Central memory CD4-positive, alpha-beta T cell (primary cell): ENCODE measurements at places on chromosomes 12 and 14.

- no peak for DNase-seq
Measured at GRCh38 chr14:92462568-92462967, 51.0 kb upstream of the RIN3 start.

DNA sequence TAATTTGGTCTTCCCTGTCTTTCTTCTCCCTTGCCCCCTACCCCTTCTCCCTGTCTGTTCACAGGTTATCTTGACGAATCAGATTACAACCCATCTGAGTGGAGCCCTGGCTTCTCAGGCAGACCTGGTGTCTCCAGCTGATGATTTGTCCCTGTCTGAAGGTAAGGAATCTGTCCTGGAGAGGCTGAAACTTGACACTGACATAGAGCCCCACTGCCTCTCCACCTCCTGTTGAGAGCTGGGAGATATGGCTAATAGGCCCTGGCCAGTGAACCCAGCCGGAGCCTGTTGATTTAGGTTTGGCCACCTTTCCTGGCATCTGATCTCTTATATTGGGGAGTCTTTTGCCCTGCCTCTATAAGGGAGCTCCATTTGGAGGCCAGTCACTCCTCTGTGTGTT is 472.2 kb downstream of the RAD51B start:
- DNase-seq, result no peak

- DNase-seq, result peak; percentile 12
Measured at GRCh38 chr14:67583711-67584644, 16.1 kb downstream of the PIGH start.

- DNase-seq, result no peak
Measured at GRCh38 chr14:35257809-35258208, 34.4 kb upstream of the PSMA6 start.

DNA sequence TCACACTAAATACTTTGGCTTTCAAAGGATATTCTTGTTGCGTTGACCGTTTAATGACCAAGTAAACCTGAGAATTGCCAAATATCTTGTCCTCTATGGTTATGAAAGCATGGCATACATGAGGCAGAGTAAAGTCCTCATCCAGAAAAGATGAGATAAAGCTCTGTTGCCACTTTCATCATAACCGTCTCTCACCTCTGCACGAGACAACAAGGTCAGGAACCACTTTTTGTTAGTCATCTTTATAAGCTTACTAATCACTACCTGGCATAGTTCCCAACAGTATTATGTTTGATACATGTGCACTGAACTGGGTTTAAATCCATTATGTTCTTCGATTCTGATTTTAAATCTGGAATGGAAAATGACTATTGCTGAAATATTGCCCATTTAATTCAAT is 31.3 kb downstream of the PTPRB start:
- DNase-seq, result no peak

DNA sequence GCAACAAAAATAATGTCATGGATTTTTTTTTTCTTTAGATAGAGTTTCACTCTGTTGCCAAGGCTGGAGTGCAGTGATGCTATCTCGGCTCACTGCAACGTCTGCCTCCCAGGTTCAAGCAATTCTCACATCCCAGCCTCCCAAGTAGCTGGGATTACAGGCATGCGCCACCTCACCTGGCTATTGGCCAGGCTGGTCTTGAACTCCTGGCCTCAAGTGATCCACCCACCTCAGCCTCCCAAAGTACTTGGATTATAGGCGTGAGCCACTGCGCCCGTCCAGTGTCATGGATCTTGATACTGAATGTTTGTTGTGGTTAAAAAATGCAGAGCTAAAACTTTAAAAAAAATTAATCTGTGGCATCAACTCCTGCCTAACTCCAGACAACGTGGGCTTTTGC is 107.8 kb upstream of the PTPRB start:
- no peak for DNase-seq

DNA sequence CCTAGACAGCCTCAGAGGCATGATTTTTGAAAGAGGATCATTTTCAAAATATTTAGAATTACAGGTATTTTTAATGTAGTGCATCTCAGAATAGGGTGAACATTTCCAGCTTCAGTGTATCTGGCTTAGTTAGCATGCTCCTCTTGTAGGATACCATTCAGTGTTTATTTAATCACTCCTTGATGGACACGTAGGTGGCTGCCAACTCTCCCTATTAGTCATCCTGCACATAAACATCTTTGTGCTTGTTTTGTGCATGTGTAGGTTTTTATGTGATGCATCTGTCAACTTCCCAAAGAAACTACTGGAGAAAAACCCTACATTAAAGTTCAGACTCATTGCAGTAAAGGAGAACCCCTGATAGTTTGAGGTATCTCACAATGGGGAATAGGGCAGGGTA is 52.5 kb upstream of the RBM19 start:
- no peak for DNase-seq

DNA sequence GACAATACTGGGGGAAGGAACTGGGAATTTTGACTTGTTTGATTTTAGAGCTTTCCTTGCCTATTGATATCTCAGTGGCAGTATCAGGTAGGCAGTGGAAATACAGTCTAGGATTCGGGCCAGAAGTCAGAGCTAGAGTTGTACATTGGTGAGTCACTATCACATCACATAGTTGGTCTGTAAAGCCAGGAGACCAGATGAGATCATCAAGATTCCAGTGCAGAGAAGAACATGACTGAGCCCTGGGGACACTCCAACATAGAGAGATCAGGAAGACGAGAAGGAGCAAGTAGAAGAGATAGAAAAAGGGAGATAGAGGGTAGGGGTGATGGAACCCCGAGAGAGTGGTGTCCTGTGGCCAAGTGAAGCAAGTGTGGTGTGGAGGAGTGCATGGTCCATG is 46.6 kb upstream of the NR1H4 start:
- DNase-seq, result no peak

- DNase-seq, result no peak
Measured at GRCh38 chr12:50127546-50127945, 15.5 kb downstream of the COX14 start.

DNA sequence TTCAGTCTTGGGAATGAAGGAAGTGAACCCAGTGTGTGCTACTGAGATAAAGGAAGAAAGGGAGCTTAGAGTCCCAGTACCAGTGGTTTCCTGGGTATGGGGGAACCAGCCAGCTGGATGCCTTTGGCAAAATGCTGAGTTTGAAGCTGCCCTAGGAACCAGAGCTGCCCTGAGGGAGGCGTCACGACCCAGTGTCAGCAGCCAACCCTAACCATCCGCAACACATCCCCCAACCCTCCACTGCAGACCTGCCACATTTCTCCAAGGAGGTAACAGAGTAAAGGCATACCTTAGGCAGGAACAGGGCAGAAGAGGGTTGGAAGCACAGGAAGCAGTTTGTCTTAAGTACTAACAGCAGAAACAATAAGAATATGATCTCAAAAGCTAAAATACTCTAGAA is 28.6 kb downstream of the PRDM4 start:
- no peak for DNase-seq

DNA sequence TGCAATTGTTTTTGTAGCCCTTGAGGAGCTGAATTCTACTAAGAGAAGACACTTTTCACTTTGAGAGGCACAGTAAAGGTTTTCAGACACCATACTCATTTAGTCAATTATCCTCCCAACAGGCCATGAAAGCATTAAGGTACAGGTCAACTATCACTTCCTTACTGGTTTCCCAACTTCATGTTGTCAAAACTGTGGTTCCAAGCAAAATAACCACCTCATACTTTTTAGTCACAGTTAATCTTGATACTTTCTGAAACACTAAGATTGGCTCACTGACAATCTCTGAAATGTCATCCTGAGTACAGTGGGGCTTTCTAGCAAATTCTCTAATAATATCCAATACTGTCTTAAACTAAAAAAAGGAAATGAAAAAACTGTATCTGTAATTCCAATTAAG is 71.7 kb downstream of the SLC2A13 start:
- DNase-seq, result no peak
